ENCODE measurements at places on chromosomes 11 and 22.

- DNase-seq = no peak
These were observed 7.0 kb downstream of the MMP3 start for GRCh38 chr11:102836290-102836875.

- no peak for DNase-seq
These were observed 627.8 kb upstream of the ANO5 start for GRCh38 chr11:21564833-21565682.

GRCh38 chr22:22720201-22720723 lies 75.8 kb downstream of the GGTLC2 start:
- no peak for DNase-seq

DNA sequence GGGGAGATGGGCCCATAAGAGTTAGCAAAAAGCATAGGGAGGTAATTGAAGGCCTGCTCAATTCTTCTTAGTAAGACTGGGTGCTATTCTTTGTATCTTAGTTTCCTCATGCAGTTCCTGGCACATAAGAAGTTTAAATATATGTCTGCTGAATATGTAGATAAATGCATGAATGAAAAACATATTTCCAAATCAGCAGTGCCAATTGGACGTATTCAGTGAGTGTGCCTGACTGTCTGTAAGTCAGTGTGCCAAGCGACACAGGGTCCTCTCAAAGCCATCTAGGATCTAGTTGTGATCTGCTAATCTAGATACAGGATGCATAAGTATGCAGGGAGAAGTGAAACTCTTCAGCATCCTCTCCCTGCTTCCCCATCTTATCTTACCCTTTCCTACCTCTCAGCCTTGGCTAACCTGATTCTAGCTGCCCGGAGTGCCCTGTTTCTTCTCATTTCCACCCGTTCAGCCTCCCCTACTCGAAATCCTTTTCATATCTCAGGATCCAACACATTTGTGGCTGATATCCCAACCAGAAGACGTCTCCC lies 91.1 kb upstream of the SORL1-AS1 start:
- no peak for DNase-seq

- no peak for DNase-seq
These were observed 37.1 kb upstream of the OR8B8 start for GRCh38 chr11:124482362-124483147.

DNA sequence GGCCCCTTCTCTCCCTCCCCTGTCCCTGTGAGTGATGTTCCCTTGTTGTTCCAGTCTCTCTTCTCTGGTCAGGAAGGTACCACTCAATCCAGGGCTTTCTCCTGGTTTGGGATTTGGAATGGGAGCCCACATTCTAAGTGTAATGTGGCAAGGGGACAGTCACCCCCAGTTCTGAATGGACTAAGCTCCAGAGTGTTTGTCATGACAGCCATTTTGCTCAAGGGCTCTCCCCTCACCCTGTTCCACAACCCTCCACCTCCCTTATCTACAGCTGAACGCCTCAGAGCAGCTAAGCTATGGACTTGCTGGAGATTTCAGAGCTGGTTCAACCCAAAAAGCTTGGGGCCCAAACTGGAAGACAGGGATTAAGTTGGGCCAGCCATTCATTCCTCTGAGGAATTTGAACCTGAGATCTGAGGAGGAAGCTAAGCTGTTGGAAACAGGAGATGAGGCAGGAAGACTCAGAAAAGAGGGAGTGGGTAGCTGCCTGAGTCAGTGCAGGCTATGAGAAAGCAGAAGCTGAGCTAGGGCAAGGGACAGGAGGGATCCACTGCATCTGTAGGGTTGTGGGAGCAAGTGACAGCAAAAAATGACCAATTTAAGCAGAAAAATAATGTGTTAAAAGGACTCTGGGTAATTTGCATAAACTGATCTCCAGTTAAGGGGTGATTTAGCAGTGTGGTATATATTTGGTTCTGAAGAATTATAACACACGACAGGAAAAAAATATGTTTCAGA lies 22.9 kb upstream of the FCHSD2 start:
- no peak for DNase-seq

All from anterior cingulate cortex (tissue), 58 donors.